ENCODE measurements at places on chromosomes 6 and 20.
A peak's percentile ranks its signal among the peaks of the same experiment; 100 is the strongest.

GRCh38 chr6:15504581-15505350, 158.1 kb downstream of the DTNBP1 start:
- DNase-seq, result peak; percentile 76

DNA sequence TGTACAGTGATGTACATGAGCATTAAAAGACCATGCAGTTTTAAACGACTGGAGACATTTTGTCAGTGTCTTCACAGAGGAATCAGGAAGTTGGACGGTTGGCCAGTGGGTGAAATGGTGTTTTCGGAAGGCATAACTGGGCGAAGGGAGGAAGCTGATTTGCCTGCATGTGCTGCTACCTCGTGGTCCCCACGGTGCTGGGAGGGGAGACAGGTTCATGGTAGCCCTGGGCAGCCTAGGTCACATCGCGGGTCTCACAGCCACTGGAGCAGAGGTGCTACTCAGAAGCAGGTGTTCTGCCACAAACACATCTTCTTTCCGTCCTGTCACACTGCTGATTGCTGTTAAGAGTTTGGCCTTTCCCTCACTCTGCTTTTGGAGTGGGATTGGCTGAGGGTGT, 35.2 kb downstream of the HIVEP1 start:
- DNase-seq, result no peak

- DNase-seq, result no peak
Measured at GRCh38 chr20:8875586-8875985, 193.3 kb upstream of the PLCB4 start.

GRCh38 chr6:12977206-12977605, 260.6 kb downstream of the PHACTR1 start:
- DNase-seq, result no peak

- no peak for DNase-seq
Measured at GRCh38 chr6:42989923-42990322, 5.6 kb downstream of the PPP2R5D start.

GRCh38 chr6:122323361-122323760, 76.1 kb upstream of the HSF2 start:
- no peak for DNase-seq

- no peak for DNase-seq
Measured at GRCh38 chr6:20006037-20006436, 168.9 kb downstream of the ID4 start.

DNA sequence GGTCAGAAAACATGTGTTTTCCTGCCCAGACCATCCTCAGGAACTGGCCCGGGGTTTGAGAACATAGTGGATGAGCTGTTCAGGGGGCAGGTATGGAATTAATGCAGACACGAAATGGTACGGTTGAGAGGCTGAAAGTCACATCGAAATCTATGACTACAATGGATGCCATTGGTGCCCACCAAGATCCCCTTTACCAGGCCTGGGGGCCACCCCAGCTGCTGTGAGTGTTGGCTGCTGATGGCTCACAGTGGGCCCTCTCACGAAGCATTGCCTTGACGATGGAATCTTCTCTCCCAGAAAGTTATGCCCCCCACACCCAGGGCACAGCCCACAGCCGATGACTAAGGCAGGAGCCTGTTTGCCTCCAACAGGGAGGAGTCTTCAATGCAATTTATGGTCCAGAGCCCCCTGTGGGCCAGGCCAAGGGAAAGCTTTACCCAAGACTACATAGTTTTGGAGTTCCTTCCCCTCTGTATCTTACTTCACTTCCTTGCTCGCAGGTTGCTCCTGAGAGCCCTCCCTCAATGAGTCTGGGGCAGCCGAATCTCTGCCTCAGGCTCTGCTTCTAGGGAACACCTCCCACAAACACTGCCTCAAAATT, 92.6 kb downstream of the BFSP1 start:
- DNase-seq, result no peak

- no peak for DNase-seq
Measured at GRCh38 chr20:35796571-35796970, 24.8 kb downstream of the PHF20 start.

GRCh38 chr20:23151885-23152284, 65.8 kb upstream of the CD93 start:
- DNase-seq, result no peak

GRCh38 chr6:23692184-23692583, 433.8 kb upstream of the NRSN1 start:
- peak; percentile 93 for DNase-seq

DNA sequence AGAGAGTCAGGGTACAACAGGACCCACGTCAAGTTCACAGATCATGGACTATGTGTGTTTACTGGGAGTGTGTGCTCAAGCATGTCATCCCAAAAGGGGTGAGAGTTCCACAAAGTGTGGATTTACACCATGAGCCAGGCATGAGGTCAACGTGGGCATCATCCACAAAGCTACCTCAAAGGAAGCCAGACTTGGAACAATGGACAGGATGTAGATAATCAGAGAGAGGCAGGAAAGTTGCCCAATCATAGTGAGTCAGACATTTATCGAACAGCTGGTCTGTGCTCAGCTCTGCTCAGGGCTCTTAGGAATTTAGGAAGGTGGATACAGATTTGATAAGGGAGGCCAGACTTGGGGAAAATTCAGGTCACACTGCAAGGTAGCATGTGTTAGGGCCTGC, 317.2 kb upstream of the CDYL start:
- no peak for DNase-seq

DNA sequence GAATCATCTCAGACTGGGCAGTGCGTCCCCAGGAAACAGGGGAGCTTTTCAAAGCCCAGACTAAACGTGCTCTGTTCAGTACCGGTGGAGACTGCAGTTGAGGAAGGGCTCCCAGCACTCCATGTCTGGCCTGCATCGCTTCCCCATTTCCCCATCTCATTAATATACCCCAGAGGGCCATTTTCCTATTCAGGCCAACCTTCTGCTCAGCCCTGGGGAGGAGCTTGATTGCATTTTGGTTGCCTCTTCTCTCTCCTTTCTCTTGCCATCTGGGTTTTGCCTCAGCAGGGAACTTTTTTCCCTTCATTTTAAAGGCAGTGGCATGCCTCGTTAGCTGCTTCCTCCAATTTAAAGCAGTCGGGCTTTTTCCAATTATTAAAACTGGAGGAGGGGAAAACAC, 394.3 kb upstream of the SOX4 start:
- DNase-seq, result no peak

- no peak for DNase-seq
Measured at GRCh38 chr20:34636648-34637047, 40.2 kb downstream of the PIGU start.

DNA sequence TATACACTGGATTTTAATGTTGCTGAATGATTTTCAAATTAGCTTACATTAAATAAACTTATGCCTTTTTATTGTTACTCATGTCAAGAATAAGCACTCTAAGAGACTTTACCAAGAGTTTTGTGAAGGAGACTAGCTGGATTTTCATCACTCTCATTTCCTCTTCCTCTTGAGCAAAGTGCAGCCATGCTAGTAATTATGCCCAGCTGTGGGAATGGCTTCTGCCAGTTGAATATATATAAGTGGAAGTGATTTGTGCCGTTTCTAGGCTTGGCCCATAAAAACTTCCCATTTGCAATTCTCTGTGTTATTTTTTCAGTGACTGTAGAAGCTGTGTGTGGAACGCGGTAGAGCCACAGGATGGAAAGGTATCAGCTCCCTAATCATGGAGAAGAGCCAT, 255.8 kb downstream of the HDGFL1 start:
- DNase-seq, result no peak

DNA sequence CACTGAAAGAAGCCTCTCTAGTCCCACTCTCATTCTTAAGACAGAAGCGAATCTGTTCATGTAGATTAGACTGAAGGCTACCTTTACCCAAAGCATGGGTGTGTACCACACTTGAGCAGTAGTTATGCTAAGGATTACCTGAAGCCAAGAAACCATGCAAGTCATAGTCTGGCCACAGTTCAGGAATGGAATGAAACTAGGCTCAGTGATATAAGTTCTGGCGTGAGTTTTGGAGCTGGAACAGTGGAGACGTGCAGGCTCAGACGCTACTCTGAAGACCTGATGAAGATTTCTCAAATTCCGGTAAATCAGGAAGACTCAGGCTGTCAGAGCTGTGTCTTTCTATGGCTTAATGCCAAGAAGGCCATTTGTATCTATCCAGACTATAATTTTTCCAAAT, 219.9 kb downstream of the HDGFL1 start:
- DNase-seq, result no peak

- no peak for DNase-seq
Measured at GRCh38 chr20:1377984-1378734, 14.7 kb downstream of the FKBP1A start.

- DNase-seq, result no peak
Measured at GRCh38 chr6:3882866-3883265, 33.7 kb downstream of the FAM50B start.

DNA sequence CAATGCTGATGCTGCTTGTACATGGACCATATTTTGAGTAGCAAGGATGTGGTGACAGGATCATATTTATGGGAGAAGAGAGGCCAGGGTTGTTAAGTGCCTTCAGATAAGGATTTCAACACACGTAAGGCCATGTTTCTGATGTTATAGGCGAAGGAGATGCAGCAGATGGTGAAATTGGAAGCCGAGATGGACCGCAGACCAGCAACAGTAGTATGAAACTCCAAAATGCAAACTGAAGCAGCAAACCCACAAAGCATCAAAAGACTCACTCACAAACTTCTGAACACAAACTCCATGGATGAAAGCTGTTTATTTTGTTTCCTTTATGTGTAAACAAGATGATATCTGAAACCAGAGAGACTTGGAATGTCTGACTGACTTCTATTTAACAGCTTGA, 35.6 kb upstream of the LAMP5 start:
- no peak for DNase-seq

- DNase-seq, result no peak
Measured at GRCh38 chr6:37142050-37142614, 27.8 kb upstream of the PIM1 start.

- no peak for DNase-seq
Measured at GRCh38 chr6:161235776-161236633, 37.9 kb downstream of the AGPAT4 start.

- no peak for DNase-seq
Measured at GRCh38 chr6:44456070-44456965, 68.8 kb downstream of the CDC5L start.

DNA sequence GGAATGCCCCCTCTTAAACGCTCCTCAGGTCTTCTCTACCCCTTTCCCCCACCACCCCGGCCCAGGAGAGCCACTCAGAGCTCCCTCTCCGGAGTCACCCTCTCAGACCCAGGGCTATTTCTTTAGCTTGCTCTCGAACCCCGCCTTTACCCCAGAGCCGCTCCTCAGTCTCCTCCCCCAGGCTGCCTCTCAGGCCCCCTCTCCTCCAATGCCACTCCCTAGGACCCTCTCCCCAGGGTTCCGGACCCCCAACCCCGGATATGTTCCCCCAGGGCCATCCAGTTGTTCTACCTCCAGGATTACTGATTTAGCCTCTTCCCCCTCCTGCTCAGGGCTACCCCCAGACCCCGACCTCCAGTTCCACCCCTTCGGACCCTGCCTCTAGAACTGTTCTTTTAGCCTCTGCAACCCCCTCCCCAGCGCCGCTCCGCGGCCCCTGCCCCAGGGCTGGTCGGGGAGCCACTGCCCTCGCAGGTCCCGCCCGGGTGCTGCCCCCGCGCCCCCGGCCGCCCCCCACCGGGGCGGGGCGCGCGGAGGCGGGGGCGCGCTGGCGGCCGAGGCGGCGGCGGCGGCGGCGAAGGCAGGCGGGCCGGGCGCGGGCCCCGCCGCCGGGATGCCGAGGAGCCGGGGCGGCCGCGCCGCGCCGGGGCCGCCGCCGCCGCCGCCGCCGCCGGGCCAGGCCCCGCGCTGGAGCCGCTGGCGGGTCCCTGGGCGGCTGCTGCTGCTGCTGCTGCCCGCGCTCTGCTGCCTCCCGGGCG, at the start of gene MMP24:
Gene MMP24 (plus strand): TSS at position 565 of the 758 bp plus-strand sequence. CDS start 49 bp downstream, at position 614.
- DNase-seq, result no peak

GRCh38 chr6:110147870-110148269, 31.6 kb downstream of the WASF1 start:
- no peak for DNase-seq

- DNase-seq, result no peak
Measured at GRCh38 chr6:108438918-108439317, 121.8 kb upstream of the FOXO3 start.

DNA sequence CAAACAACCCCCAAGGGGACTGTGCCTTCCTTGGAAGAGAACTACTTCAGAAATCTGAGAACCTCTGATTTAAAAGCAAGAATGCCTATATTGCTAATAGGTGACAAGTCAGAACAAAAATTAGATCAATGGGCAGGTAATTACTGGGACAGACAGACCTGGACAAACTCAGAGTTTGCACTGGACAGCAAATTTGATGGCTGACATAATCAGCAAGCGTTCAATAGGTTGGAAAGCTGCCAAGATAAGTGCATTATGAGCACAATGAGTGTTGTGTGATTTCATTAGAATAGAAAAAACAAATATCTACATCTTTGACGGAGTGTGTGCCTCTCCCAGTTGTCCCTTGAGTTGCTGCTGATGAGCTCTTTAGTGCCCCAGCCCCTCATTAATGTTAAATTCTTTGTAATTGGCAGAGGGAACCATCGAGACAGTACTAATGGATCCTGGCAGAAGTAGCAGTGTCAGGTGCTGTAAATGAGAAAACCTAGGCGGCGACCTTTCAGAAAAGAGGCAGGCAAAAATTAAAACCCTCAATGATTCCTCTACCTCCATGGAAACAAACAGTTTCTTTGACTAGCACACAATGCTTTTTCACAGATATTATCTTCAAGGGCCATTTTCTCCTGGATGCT, 116.5 kb upstream of the COL21A1 start:
- no peak for DNase-seq

- DNase-seq, result no peak
Measured at GRCh38 chr6:107140581-107140980, 25.3 kb upstream of the BEND3 start.

DNA sequence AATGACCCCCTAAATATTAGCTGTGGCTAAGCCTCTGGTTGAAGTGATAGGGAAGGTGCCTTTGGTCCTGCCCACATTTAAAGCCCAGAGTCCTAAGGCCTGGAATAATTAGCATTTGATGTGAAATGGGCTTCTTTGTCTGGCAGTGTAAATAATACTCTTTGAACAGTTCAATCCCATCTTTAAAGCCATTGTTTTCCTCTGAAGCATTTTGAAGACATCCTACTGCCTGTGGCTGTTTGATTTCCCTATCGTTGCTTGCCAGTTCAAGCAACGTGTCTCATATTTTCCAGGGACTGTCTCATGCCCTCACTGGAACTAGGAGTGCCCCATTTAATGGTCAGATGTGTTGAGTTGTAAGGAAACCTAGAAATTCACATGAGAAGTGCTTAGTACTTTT, 89.3 kb upstream of the BTN3A2 start:
- no peak for DNase-seq
